A673 (cell line): ENCODE measurements at places on chromosomes 1 and 21. TPM values are rescaled to one million over a fixed set of nuclear protein-coding genes. Genes with fewer than 3 reads are reported as not detected.

CA6 gene
- total RNA-seq = not detected in 2 replicates

- no peaks in the 10 kb centered on the region for H3K4me1 ChIP-seq
- DNase-seq = no peak
- H3K27me3 ChIP-seq = no peaks in the 10 kb centered on the region
- no peak overlapping the region for H3K4me3 ChIP-seq
These were observed 104.3 kb upstream of the CDC42BPA start for GRCh38 chr1:227422581-227422980.

RRP1 gene
- total RNA-seq = 72.5 and 86.4 TPM in 2 replicates

DNA sequence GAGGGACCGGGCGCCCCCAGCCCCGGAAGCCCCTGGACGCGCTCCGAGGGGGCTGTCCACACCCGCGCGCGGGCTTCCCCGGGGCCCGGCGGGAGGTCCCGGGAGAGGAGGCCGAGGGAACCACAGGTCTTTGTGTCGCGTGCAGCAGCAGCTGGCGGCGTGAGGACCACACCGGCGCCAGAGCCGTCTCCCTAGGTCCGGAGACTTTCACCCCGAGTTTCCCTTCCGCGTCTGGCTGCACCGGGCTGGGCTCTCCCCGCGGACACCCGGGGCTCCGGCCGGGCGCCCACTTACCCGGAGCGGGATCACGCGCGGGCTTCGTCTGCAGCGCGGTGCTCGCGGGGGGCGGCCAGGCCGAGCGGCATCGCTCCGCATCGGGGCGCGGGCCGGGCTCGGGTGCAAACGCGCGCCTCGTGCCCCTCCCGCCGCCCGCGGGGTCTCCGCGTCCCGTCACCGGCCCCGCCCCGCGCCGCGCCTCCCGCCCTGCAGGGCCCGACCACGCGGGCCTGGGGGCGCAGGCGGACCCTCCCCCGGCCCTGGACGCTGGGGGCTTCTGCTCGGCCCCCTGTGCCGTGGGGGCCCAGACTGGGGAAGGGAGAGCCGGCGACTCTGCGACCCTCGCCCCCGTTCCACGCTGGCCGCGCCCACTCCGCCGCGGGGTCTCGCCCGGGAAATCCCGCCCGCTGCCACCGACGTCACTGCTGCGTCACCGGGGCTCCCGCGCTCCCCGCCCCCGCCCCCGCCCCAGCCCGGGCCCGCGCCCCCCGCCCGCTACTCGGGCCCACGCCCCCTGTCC lies at the start of gene GNG4:
GNG4 (minus strand) TSS at position 417 of the 796 bp plus-strand sequence. CDS start 65,946 bp downstream, outside the sequence.
- no peaks in the 10 kb centered on the region for H3K27me3 ChIP-seq
- peak; percentile 30 for DNase-seq
- no peaks in the 10 kb centered on the region for H3K36me3 ChIP-seq
- H3K27ac ChIP-seq = peak within 1 kb of the TSS; percentile 50
- H3K4me3 ChIP-seq = peak within 1 kb of the TSS; percentile 52

GRCh38 chr1:54404263-54404662 lies 1.9 kb downstream of the SSBP3 start:
- no peaks in the 10 kb centered on the region for H3K27me3 ChIP-seq
- H3K4me3 ChIP-seq = peak overlapping the region; percentile 63
- DNase-seq = no peak
- H3K4me1 ChIP-seq = peaks cover 6% of the 10 kb centered on the region

DNA sequence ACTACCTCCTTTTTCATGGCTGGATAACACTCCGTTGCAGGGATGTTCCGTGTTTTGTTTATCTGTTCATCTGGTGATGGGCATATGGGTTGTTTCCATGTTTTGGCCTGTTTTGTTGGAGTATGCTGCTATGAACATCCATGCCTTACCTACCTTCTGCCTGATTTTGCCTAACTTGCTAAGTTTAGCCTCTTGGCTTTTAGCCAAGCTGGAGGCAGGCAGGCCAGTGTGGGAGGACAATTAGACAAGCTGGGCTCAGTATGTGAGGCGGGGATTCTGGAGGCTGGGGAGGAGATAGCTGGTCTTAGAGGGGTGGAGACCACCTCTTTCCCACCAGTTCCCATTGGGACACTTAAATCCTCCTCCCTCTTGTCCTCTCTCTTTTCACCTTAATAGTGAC lies 98.4 kb upstream of the WNT4 start:
- no peaks in the 10 kb centered on the region for H3K4me1 ChIP-seq
- peaks cover under 1% of the 10 kb centered on the region for H3K27me3 ChIP-seq
- H3K36me3 ChIP-seq = no peaks in the 10 kb centered on the region

GRCh38 chr1:231107151-231107550 lies 54.7 kb upstream of the TRIM67 start:
- DNase-seq = no peak
- no peaks in the 10 kb centered on the region for H3K27me3 ChIP-seq
- H3K4me1 ChIP-seq = peaks cover 28% of the 10 kb centered on the region
- no peak overlapping the region for H3K4me3 ChIP-seq

CLEC20A gene
- total RNA-seq = not detected in 2 replicates

- no peak for DNase-seq
- H3K36me3 ChIP-seq = no peaks in the 10 kb centered on the region
- peaks cover 11% of the 10 kb centered on the region for H3K27me3 ChIP-seq
- no peaks in the 10 kb centered on the region for H3K4me1 ChIP-seq
- no peak overlapping the region for H3K4me3 ChIP-seq
These were observed 73.9 kb downstream of the KCNJ15 start for GRCh38 chr21:38330666-38331065.

OR2L2 gene
- total RNA-seq = 0.13 TPM in 1 of 2 replicates, not detected in the other
